Ecto neural progenitor cell (in vitro differentiated cells): ENCODE measurements at places on chromosomes 16 and 17.

DNA sequence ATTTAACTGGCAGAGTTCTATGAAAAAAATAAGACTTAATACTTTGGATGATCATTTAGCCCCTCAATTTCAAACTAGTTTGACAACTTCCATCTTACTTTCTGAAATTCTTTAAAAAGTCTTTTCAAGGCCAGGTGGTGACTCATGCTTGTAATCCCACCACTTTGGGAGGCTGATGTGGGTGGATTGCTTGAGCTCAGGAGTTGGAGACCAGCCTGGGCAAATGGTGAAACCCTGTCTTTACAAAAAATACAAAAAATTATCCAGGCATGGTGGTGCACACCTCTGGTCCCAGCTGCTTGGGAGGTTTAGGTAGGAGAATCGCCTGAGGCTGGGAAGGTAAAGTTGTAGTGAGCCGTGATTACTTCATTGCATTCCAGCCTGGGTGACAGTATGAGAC is 154.4 kb downstream of the TANC2 start:
- DNase-seq: no peak

DNA sequence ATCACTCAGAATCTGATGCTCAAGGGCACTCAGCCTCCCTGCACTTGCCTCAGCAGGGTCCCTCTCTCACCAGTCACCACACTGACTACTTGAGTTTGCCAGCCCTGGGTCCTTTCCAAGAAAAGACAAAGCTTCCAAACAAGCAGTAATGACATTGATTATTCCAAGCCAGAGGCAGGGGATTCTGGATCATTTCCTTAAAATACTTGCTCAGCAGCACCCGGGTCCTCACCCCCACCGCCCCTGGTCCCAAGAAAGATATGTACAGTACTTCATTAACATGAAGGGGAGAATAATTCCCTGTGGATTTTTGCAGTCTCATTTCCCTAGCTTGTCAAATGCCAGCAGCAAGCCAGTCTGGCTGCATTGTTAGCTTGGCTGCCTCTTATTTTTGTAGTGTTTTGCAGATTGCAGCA is 83.2 kb upstream of the GNAO1 start:
- no peak for DNase-seq

GRCh38 chr17:49985310-49985990 is 9.6 kb downstream of the DLX3 start:
- peak; percentile 46 for DNase-seq

DNA sequence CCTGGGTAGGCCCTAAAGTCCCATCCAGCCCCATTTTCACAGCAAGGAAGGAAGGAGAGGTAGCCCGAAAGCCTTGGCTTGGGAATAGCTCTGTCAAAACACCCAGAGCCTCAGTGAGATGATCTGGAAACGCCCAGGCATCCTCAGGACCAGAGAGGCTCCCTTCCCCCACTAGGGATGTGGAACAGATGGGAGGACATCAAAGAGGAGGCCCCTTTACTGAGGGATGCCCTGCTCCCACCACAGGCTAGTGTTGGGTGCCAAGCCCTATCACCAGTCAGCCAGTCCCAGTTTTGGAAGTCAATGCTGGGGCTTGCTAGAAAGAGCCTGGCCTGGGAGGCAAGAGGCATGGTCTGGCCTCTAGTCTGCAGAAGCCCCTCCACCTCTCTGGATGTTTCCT is 4.7 kb downstream of the TPPP3 start:
- no peak for DNase-seq

- no peak for DNase-seq
Observed at GRCh38 chr17:64157669-64158180, 27.8 kb upstream of the ERN1 start.
